ENCODE measurements at places on chromosomes 16 and 17.

DNA sequence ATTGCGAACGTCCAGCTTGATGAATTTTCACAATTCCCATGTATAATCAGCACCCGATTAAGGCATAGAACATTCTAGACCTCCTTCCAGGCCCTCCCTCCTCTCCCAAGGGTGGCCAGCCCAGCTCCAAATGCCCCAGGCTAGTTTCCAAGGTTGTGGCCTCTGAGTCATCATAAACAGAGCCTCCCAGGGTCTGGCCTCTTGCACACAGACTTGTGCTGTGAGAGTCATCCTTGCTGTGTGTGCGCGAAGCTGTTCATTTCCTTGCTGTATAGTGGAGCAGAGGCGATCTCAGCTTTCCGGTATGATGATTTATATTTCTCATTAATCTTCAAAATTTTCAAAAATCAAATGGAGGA is 20.5 kb upstream of the JPH3 start:
- no peak for DNase-seq

- DNase-seq, result no peak
Observed at GRCh38 chr16:66116163-66117002, 250.1 kb upstream of the CDH5 start.

GRCh38 chr17:51730303-51731050 is 428.0 kb downstream of the CA10 start:
- DNase-seq, result no peak

DNA sequence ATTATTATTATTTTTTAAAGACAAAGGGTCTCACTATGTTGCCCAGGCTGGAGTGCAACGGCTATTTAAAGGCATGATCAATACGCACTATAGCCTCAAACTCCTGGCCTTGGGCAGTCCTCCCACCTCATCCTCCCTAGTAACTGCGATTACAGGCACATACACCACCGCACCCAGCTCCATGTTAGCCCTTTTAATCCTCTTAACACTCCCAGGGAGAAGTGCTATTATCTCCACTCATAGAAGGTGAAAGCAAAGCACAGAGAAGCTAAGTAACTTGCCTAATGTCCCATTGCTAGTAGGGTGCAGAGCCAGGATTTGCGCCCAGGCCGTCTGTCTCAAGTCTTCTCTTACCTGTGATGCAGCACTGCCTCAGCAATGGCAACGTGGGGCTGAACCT is 5.0 kb downstream of the HAS3 start:
- no peak for DNase-seq

- peak; percentile 70 for DNase-seq
Observed at GRCh38 chr16:89602273-89602951, 11.0 kb upstream of the DPEP1 start.
